Sigmoid colon (tissue), 7 donors: ENCODE measurements at places on chromosomes 7 and 10. TPM values are rescaled to one million over a fixed set of nuclear protein-coding genes. Genes with fewer than 3 reads are reported as not detected.

- DNase-seq, result no peak
Measured at GRCh38 chr10:89478085-89478738, 57.2 kb downstream of the SLC16A12 start.

HOXA2 gene
- 1.6 TPM for total RNA-seq

DNA sequence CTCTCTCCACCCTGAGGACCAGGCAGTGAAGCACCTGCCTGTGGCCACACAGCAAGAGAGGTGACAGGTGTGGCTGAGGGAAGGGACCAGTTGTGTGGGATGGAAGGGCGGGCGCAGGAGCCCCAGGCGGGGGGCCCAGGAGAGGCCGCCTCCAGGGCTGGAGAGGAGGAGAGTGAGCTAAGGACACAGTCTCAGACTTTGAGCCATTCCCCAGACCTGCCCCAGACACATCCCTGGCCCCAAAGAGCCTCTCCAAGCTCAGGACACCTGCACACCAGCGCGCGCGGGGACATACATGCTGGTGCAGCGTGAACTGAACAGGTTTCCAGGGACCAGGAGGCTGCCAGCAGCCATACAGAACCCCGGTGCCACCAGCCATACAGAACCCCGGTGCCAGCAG is 237.3 kb downstream of the MAD1L1 start:
- no peak for DNase-seq

DNA sequence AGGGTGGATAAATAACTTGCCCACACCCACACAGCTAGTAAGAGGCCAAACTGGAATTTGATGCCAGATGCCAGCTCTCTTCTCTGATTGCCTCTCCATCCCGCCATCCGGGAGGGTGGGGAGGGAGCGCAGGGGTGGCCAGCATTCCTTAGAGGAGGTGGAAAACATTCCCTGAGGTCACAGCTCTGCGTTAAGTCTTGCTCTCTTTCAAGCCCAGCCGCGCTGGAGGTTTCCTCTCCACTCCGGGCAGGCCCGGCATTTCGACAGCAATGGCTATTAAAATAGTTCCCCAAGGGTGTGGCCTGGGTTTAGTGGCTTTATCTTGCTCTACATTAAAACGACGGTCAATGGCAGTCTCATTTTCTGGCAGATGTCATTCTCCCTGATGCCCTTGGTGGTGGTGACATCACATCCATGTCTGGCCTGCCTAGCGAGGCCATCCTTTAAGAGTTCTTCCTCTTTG is 16.1 kb upstream of the C10orf71 start:
- DNase-seq, result peak; percentile 34

SLIT1 gene
- 0.71 TPM for total RNA-seq

PRRT4 gene
- 0.82 TPM for total RNA-seq

GRCh38 chr10:113987805-113988204 is 55.9 kb upstream of the ADRB1 start:
- no peak for DNase-seq
